Stimulated activated CD8-positive, alpha-beta memory T cell treated with anti-CD3 and anti-CD28 coated beads, Interleukin-12 subunit alpha, Interleukin-12 subunit beta, amount 100 ng/mL, for 1 hour (primary cell): ENCODE measurements at places on chromosomes 3 and 15.

- DNase-seq = no peak
These were observed 163.1 kb downstream of the CLSTN2 start for GRCh38 chr3:140097874-140098635.

GRCh38 chr3:31906182-31906581 lies 74.9 kb downstream of the OSBPL10 start:
- DNase-seq = no peak

GRCh38 chr3:122403489-122403888 lies 12.4 kb downstream of the WDR5B start:
- no peak for DNase-seq

GRCh38 chr3:69085168-69085832 lies 563 bp downstream of the ARL6IP5 start:
- DNase-seq = no peak

- no peak for DNase-seq
These were observed 78.2 kb upstream of the TRPM1 start for GRCh38 chr15:31179693-31180092.

GRCh38 chr3:195224980-195225580 lies 45.9 kb downstream of the XXYLT1 start:
- no peak for DNase-seq

- DNase-seq = no peak
These were observed 303.5 kb downstream of the PTPRG start for GRCh38 chr3:61864886-61865285.

- no peak for DNase-seq
These were observed 714.2 kb downstream of the NLGN1 start for GRCh38 chr3:174111776-174112175.

- no peak for DNase-seq
These were observed 153.9 kb upstream of the ARHGEF26 start for GRCh38 chr3:153967260-153967659.

GRCh38 chr15:81170511-81170910 lies 26.2 kb upstream of the IL16 start:
- no peak for DNase-seq

DNA sequence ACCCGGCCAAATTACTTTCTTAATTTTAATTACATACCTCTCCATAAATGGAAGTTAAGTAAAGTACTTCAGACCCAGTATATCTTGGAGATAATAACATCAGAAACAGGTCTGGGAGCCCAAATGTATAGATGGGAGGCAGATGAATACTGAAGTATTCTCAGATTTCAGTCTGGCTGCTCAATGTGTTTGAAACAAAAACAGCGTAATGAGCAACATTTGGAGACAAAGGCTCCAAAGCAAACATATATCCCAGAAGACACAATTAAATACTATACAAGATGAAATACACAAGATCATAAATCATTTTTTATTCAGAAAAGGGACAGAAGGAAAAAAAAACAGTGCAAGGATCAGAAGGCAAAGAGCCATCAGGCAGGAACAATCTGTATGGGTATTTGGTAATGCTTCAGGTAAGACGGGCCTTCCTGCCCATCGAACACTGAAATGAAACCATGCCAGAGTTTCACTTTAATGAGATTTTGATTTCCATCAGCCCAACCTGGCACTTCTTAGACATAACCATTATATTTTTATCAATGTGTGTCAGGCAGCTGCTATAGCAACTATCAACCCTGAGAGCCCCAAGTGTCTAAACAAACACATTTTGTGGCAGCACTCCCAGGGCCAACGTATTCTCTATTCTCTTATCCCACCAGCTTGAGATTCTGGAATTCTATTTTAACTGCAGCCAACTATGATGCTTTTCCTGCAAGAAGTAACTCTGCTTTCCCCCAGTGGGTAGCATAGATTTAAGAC lies 210.8 kb downstream of the STT3B start:
- no peak for DNase-seq

DNA sequence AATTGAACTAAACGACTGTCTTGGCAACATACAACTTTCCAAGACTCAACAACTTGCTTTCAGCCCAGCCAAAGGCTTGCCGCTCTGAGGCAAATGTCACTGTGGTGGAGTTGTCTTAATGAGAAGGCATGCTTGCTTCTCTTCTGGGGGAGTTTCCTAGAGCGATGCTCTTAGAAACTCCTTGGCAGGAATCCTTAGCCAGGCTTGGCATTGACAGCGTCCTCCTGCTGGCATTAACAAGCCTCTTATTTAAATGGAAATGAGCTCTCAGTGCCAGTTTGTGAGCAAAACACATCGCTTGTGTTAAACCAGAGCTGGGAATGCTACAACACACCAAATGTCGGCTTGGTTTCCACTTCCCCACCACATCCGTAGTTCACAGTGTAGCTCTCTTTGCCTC lies 265.5 kb upstream of the TPRG1 start:
- DNase-seq = no peak

DNA sequence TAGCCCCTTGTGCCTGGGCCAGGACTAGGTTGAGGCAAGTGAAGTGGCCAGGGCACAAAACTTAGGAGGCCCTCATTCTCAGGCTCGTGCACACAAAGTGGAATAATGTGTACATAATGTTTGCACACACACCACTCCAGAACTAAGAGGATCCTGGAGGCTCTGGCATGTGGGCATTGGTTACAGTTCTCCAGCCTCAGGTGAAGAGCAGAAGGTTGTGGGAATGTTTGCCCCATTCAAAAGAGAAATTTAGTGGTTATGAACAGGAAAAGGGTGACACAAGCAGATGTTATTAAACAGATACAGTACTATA lies 31.3 kb downstream of the ASB7 start:
- DNase-seq = no peak

DNA sequence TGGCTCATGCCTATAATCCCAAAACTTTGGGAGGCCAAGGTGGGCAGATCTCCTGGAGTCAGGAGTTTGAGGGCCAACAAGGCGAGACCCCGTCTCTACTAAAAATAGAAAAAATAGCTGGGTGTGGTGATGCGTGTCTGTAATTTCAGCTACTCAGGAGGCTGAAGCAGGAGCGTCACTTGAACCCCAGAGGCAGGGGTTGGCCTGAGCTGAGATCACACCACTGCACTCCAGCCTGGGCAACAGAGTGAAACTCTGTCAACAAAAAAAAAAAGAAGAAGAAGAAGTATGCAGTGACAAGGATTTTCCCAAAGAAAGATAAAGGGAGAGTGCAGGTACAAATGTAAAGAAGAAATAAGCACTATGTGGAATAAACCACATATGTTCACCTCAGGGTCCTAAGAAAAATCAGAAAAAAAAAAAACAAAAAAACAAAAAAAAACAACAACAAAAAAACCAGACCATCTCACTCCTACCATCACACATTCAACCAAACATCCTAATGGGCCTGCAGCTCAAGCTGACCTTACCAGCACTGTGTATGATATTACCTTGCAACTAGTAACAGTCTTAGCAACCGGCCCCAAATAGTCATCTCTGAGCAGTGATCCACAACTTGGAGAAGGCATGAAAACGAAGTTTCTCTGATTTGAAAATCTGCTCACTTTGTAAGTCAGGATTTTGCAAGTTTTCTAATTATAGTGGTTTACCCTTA lies 296.7 kb upstream of the PROK2 start:
- no peak for DNase-seq

DNA sequence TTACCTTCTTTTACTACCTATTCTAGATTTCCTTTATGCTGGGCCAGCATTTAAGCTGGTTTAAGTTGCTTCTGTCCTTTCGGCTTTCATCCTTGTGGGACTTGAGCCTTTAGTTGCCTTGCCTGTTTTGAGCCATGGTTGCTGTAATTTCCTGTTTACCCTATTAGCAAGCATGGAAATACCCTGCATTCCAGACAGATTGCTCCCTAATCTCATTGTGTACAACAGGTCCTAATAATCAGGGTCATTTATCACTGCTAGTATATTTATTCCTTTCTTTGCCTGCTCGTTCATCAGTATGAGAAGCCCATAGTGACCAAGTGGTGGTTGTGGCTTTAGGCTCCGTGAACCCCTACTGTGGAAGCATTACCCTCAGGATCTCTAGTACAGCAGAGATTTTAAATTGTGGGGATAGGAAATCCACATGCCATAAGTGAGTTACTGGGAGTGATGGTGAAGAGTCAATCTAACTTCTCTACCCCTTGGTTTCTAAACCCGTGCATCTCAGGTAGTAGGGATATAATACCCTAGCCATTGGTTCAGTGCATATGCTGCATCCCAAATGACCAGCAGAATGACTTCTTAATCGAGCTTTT lies 31.9 kb downstream of the NCK1 start:
- DNase-seq = no peak

DNA sequence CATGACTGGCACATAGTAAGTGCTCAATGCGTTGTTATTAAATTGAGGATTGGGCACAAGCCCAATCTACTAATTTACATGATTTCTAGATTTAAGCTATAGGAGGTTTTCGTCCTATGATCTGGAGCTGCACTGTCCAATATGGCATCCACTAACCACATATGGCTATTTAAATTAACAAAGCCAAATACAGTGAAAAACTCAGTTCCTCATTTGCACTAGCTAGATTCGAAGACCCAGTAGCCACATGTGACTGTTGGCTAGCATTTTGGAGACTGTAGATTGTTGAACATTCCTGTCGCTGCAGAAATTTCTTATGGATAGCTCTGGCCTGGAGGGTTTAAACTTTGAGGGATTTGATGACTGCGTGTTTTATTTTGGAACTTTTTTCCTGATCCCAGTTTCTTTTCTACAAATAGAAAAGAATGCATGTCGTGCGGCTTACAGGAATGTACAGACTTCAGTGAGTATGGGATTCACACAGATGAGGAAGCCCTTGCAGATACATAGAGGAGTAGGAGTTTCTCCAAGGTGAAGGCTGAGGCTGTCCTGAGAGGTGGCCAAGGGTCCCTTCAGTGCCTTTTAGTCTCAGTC lies 82.8 kb downstream of the SLCO3A1 start:
- DNase-seq = no peak

GRCh38 chr15:32869776-32870175 lies 152.0 kb downstream of the GREM1 start:
- no peak for DNase-seq

- DNase-seq = no peak
These were observed 397.8 kb downstream of the IGSF11 start for GRCh38 chr3:118636841-118637240.

DNA sequence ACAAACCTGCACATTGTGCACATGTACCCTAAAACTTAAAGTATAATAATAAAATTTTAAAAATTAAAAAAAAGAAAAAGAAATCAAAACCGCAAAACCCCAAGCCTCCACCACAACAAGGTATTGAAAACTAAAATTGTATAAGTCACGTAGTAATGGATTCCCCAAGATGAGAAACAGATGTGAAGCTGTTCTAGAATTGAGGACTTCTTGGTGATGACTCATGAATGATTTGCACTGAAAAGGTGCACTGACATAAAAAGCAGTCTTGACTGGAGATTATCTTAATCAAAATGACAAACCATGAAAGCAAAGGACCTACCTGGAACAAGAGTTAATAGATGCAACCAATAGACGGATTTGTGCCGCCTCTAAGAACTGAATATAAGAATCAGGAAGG lies 225.8 kb downstream of the MYRIP start:
- no peak for DNase-seq

GRCh38 chr3:185341616-185342458 lies 21.1 kb upstream of the MAP3K13 start:
- DNase-seq = no peak

DNA sequence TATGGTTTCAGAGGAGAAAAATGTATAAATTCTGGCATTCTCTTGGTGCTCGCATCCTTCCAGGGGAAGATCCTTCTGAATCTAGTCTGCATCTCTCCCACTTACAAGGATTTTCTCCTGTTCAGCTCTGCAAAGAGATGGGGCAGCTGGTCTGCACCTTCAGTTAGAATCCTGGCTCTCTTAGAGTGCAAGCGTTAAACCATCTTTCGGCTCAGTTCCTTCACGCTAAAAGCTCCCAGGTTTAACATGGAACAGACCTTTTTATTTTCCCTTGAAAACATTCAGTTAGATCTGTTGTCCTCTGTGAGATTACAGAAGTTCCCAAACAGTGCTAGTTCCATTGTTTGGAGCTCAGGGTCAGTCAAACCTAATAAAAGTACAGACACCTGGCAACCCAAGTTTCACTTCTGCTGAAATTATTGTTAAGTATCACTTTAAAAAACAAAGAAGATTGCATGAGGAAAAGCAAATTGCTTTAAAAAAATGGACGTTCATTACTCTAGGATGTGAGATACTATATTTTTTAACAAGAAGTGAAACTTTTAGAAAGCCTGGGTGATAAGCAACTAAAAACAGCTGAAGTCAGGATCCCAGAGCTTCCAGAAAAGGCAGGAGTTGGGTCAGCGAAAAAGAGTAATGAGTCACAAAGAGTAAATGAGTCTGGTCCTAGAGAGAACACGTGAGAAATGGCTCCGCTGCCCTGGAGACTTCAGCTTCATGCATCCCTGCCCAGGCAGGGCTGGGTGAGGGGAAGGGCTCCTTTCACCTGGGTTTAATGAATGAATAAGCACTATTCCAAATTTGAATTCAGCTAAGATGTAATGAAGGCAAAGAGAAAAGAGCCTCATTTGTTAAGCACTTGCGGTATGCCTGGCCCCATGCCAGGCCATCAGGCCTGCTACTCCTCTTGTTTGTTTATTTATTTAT lies 63.3 kb downstream of the ABTB1 start:
- DNase-seq = no peak

DNA sequence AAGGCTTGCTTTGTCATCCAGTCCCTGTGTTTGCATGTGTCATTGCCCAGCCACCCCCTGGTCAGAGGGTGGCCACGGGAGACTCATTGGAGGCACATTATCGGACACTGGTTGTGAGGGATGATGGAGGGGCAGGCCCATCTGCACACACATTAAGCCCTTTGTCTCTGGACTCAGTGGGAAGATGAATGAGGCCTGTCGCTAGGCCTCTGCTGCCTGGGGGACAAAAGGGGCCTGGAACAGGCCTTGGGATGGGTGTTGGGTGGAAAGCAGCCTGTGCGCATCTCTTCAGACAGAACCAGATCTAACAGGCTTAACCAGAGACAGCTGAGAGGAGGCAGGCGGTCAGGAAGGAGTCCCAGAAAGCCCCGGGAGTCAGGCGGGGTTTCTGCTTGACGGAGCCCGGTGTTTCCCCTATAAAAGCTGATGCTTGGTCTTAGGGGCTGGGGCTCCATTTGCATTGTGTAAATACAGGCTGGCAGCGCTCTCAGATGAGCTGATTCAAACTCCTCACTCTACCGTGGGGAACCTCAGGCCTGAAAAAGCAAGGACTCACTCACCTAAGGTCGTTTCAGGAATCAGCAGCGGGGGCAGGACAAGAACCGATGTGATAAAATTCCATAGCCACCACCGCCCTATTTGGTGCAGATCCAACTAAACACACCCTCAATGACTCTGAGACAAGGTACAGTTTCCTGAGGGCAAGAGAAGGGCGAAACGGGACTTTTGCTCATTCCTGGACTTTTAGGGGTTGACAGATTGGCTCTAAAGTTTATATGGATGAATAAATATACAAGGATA lies 17.1 kb upstream of the SKIC8 start:
- no peak for DNase-seq

- DNase-seq = no peak
These were observed 181.0 kb upstream of the GADL1 start for GRCh38 chr3:31075471-31075870.
